Left lung (tissue), 14 donors: ENCODE measurements at places on chromosomes 7 and 10. TPM values are rescaled to one million over a fixed set of nuclear protein-coding genes. Genes with fewer than 3 reads are reported as not detected.

DNA sequence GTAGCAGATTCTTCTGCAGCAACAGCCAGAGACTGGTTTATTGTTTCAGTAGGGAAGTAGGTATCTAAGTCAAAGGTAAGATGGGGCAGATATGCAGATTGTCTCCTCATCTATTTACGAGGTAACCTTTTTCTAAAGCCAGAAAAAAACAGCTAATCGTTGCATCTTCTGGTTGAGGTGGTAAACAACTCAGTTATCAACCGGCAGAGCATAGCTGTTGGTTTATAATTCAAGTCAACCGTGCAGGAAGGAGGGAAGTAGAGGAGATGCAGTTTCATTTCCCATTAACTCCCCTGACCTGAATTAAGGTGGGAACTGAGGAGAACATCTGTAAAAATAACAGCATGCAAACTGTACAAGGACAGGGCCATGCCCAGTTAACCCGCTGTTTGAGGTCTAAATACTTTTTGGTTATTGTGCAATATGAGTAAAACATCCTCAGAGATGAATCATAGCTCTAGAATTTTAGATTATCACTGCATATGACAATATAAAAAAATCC is 156.5 kb upstream of the ITGB1 start:
- DNase-seq: no peak

FAM221A gene
- 9.3 TPM for total RNA-seq

- DNase-seq: no peak
Measured at GRCh38 chr7:139271718-139272628, 40.9 kb downstream of the UBN2 start.

ATRNL1 gene
- total RNA-seq: 0.26 TPM

MNX1 gene
- total RNA-seq: 0.26 TPM

- DNase-seq: no peak
Measured at GRCh38 chr7:158947627-158948026, 91.3 kb downstream of the DYNC2I1 start.

GRCh38 chr10:133245439-133246235 is 8.0 kb downstream of the VENTX start:
- no peak for DNase-seq

DNA sequence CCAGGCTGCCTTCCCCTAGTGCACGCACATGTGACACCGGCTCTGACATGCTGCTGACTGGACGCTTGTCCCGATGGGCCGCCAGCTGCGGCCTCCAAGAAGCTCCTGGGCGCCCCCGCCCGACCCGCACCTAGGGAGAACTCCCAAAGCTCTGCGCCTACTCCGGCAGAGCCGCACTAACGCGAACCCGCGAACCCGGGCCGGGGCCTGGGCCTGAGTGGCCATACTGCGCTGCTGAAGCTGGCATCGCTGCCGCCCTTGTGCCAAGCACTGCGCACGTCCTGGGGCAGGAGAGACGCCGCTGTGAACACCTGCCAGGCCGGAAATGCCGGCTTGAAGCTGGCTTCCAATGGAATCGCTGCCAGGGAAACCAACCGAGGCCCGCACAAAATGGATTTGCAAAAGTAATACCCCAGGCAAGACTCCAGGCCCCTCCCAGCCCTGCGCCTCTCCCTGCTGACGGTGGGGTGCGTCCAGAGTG is 85.1 kb downstream of the WASHC2A start:
- DNase-seq: peak; percentile 33

VAX1 gene
- not detected for total RNA-seq

DNA sequence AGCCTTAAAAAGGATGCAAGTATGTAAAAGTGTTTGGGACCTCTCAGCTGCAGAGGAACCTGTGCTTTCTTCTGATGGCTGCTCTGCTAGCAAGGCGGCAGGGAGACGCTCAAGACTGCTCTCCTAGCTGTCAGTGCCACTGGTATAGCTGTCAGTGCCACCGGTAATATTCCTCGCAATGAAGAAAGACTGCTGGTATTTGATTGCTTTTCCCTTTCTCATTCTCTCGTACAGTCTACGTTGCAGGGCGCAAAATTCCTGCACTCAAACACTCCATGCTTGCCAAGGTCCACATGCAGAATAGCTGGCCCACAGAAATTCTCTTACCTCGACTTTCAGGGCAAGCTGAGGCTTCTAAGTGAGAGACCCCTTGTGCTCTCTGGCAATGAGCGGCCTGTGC is 432.6 kb upstream of the KLF6 start:
- DNase-seq: no peak

DNA sequence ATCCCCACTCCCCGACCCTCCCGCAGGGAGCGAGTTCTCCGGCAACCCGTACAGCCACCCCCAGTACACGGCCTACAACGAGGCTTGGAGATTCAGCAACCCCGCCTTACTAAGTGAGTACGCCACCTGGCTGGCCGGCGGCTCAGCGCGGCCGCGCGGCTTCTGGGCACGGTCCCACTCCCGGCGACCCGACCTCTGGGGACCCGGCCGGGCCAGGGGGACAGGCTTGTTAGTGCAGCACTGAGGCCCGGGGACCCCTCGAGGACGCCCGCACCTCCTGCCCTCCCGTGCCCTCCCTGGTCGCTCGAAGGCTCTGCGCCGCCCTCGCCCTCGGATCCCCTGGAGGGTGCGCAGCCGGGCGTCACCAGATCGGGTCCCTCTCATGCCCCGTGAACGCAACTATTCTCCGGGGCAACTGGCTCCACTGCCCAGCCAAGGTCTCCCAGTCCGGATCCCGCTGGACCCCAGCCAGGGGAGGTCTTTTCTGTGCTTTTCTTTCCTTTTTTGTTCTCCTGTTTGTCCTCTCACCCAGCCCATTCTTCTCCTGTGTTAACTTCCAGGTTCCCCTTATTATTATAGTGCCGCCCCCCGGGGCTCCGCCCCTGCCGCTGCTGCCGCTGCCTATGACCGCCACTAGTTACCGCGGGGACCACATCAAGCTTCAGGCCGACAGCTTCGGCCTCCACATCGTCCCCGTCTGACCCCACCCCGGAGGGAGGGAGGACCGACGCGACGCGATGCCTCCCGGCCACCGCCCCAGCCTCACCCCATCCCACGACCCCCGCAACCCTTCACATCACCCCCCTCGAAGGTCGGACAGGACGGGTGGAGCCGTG is 81.8 kb downstream of the PAX2 start:
- DNase-seq: no peak

- DNase-seq: no peak
Measured at GRCh38 chr7:3043544-3044371, at the start of gene CARD11. TSS of gene CARD11 (minus strand) at chr7:3043867. CDS start at chr7:2958506, 85,361 bp downstream.

- DNase-seq: no peak
Measured at GRCh38 chr7:101701153-101701794, 72.2 kb upstream of the MYL10 start.

EGR2 gene
- total RNA-seq: 14.2 TPM

- no peak for DNase-seq
Measured at GRCh38 chr7:114088470-114088940, 169.7 kb upstream of the PPP1R3A start.

DNA sequence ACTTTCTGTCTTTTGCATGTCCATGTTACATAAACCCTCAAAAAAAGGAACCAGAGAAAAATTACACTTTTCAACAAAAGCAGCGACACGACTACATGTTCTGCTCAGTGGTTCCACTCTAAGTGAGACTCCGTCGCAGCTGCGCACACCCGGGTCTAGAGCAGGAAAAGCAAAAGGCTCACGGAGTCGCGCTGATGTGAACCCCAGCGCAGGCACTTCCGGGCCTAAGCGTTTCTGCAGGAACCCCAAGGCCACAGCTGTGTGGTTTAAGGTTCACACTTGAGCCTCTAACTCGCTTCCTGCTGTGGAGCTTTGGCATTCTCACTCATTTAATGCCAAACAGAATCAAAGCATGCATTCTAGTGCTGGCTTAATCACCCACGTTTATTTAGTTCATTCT is 240.3 kb downstream of the DNAJB6 start:
- no peak for DNase-seq

MOGAT3 gene
- total RNA-seq: not detected

DNA sequence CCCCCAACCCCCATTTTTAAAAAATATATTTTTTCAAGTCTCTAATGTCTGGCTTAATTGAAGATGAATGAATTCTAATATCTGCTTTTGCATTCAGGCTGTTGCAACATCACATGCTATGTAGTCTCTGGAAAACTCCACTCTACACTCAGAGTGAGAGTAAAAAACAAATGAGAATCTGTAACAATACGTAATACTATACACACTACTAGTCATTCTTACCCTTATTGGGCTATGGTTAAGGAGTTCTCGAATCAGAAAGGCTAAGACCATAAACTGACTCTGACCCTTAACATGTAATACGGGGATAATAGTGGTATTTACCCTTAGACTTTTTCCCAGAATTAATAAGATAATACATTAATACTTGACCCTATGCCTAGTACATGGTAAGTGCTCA is 42.9 kb upstream of the TMEM168 start:
- DNase-seq: no peak

GRCh38 chr7:43869006-43869866 is at the start of gene MRPS24:
TSS of gene MRPS24 (minus strand) at chr7:43869517. CDS start at chr7:43869495, 22 bp downstream.
- DNase-seq: peak; percentile 99

- no peak for DNase-seq
Measured at GRCh38 chr7:22447762-22448161, 52.2 kb downstream of the STEAP1B start.

- DNase-seq: no peak
Measured at GRCh38 chr10:71257319-71257997, 45.1 kb downstream of the UNC5B start.

DNA sequence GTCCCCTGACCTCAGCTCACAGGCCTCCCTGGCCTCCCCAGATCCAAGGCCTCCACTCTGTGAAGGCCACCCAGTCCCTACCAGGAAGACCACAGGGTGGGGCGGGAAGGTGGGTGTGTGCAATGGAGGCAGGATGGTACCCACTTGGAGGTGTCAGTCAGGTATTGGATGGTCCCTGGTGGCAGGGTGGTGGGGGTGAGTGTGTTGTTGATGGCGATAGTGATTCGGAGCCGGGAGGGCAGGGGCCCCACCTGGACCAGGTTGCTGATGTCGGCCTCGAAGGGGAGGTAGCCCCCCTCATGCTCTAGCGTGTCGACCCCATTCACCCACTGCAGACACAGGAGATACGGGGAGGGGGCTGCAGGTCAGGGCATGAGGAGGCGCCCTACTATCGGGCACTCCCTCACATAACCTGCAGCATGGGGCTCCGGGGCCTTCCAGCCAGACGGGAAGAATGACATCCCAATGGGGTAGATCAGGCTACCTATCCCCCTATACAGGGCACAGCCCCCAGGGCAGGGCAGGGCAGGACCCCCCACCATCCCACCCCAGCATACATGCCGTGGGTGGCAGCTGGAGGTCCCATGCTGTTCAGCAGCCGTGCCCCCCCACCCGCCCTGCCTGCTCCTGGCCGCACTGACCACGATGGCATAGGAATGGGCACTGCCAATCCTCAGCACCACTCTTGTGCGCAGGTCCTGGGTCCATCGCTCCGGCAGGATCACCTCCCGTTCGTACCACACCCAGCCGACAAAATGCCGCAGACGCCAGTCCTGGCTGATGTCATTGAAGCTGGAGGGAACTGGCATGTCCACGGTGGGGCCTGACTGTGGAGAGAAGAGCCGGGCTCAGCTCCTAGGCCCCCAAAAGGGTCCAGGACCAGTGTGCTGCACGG is 2.2 kb downstream of the GUSB start:
- DNase-seq: no peak

- no peak for DNase-seq
Measured at GRCh38 chr7:28654110-28654509, 241.8 kb downstream of the CREB5 start.

MRPS17 gene
- total RNA-seq: 9.8 TPM

GRCh38 chr7:149448961-149449360 is 11.9 kb downstream of the ZNF777 start:
- DNase-seq: no peak

LGI1 gene
- not detected for total RNA-seq

GRCh38 chr7:139893461-139893860 is 64.4 kb downstream of the TBXAS1 start:
- DNase-seq: no peak

IKZF1 gene
- total RNA-seq: 19.0 TPM

DNA sequence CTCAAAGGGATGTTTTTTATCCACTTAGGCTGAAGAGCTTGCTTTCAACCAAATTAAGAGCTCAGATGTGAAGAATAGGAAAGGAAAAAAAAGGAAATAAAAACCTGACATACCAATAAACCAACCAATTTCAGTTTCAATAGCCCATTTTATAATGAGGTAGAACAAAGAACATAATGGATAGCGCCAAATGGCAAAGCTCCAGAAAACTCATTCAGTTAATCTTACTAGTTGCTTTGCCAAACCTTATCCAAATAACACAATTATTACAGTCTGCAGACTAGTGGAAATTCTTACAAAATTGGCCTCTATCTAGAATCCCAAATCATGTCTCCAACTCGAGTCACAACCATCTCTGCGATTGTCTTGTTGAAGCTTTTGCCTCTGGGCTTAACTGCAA is 337.0 kb downstream of the CRPPA start:
- DNase-seq: no peak

PDK4 gene
- 26.0 TPM for total RNA-seq

SFMBT2 gene
- total RNA-seq: 12.6 TPM

DNA sequence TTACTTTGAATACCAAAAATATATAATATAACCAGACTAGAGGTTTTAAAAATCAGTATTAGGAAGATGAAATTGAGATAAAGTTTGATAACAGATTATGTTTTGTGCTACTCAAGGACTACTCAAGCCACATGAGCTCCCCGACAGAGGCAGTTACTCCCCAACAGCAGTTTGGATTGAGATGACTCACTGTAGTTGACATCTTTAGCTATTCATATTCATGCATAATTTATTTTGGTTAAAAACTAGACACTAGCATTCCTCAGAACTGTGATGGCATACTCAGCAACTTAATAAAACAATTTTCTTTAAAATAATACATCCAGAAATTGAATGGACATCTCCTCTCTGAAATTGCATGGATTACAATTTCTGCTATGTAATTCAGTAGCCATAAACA is 19.6 kb downstream of the PCLO start:
- no peak for DNase-seq

- no peak for DNase-seq
Measured at GRCh38 chr7:12719981-12720865, 32.8 kb downstream of the ARL4A start.

DNA sequence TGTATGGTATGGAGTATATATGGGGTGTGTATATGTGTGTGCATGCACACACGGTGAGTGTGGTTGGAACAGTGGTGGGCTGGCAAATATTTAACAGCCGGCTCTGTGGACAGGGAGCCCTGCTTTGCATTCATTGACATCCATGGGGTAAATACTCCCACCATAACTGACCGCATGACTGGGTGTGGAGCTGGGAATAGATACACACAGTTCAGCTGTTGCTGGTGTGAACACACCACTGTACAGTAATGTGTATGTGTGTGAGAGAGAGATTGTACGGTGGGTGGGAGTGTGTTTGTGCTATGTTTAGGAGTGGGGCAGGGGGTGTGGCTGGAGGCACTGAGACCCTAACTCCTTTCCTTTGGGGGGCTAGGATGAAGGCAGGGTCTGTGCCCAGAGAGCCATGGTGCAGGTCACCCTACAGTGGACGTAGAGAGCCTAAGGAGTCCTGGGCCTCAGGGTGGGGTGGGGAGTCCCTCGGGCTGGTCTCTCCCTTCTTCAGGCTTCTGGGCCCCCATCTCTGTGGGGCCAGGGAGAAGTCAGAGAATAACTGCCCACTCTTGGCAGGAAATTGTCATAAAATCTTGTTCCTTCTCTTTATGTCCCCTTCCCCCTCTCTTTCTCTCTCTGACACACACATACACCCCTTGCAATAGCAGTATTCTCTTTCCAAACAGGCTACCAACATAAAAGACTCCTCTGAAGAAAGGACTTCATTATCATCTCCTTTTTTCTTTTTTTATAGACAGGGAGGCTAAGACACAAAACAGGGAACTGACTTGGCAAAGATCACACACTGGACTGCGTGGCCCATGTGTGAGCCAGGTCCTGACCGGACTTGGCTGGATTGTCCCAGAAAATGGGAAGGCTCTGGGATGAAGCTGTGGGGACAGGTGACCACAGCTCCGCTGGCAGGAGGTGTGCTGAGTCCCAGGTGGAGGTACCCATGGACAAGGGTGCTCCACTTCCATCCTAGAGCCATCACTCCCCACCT is 3.2 kb downstream of the SFRP5 start:
- DNase-seq: peak; percentile 31
